Melanocyte of skin (primary cell): ENCODE measurements at places on chromosomes 2 and 18. TPM values are rescaled to one million over a fixed set of nuclear protein-coding genes. Genes with fewer than 3 reads are reported as not detected.

Gene LYPD6B
- not detected in 2 replicates for total RNA-seq

Gene ADAM23
- total RNA-seq = 6.3 and 8.8 TPM in 2 replicates

Gene MC2R
- not detected in 2 replicates for total RNA-seq

Gene SH3RF3
- 2.3 TPM in 2 replicates for total RNA-seq

Gene CD28
- total RNA-seq = not detected in 2 replicates

Gene SCG2
- total RNA-seq = 2.8 and 7.3 TPM in 2 replicates

Gene LPIN2
- 12.4 and 15.6 TPM in 2 replicates for total RNA-seq

Gene SLC14A1
- total RNA-seq = not detected in 2 replicates

Gene IL1A
- total RNA-seq = not detected in 2 replicates

Gene MFSD6
- 8.0 and 11.9 TPM in 2 replicates for total RNA-seq

Gene ALPP
- not detected in 2 replicates for total RNA-seq

Gene SNORC
- 0.33 and 1.1 TPM in 2 replicates for total RNA-seq

Gene ACVR1
- total RNA-seq = 15.3 and 19.0 TPM in 2 replicates

Gene VSNL1
- total RNA-seq = not detected in 2 replicates

Gene MAL
- total RNA-seq = 25.8 and 98.5 TPM in 2 replicates

Gene HK2
- 16.9 and 17.1 TPM in 2 replicates for total RNA-seq

Gene AKAIN1
- total RNA-seq = not detected in 2 replicates

Gene CRACDL
- total RNA-seq = not detected in 2 replicates

Gene DSG1
- total RNA-seq = not detected in 2 replicates

Gene UGT1A7
- not detected in 2 replicates for total RNA-seq

Gene PROKR1
- total RNA-seq = under 0.01 TPM in 1 of 2 replicates, not detected in the other

Gene CTAGE1
- total RNA-seq = not detected in 2 replicates

Gene CACNB4
- total RNA-seq = under 0.01 and 2.9 TPM in 2 replicates

Gene VAMP5
- 11.0 and 17.4 TPM in 2 replicates for total RNA-seq

Gene PLGLB1
- 0.33 and 1.5 TPM in 2 replicates for total RNA-seq

Gene TSGA10
- 4.0 and 7.9 TPM in 2 replicates for total RNA-seq

Gene RPRM
- total RNA-seq = not detected in 2 replicates

Gene EN1
- total RNA-seq = not detected in 2 replicates

Gene C2orf72
- total RNA-seq = 0.46 and 0.67 TPM in 2 replicates

Gene UGT1A10
- not detected in 2 replicates for total RNA-seq

Gene TSPYL6
- not detected in 2 replicates for total RNA-seq

Gene ANKRD30BL
- 0.33 TPM in 1 of 2 replicates, not detected in the other for total RNA-seq

Gene FBLN7
- 0.69 and 1.1 TPM in 2 replicates for total RNA-seq

Gene EPHA4
- 21.0 and 32.0 TPM in 2 replicates for total RNA-seq

Gene FHOD3
- total RNA-seq = 23.1 and 23.3 TPM in 2 replicates

Gene CLEC4F
- total RNA-seq = under 0.01 and 0.36 TPM in 2 replicates

Gene NT5C1B
- total RNA-seq = not detected in 2 replicates

Gene HAAO
- 0.69 and 0.73 TPM in 2 replicates for total RNA-seq

Gene AGXT
- not detected in 2 replicates for total RNA-seq

Gene EMX1
- total RNA-seq = not detected in 2 replicates

Gene AQP12A
- total RNA-seq = not detected in 2 replicates

Gene INO80B
- total RNA-seq = 8.3 and 17.9 TPM in 2 replicates

Gene ZNF385B
- not detected in 2 replicates for total RNA-seq

Gene GLS
- 55.7 and 172 TPM in 2 replicates for total RNA-seq

Gene RAX
- total RNA-seq = not detected in 2 replicates

Gene DAPL1
- total RNA-seq = 11.7 and 20.0 TPM in 2 replicates

Gene ANKRD30B
- total RNA-seq = 3.1 and 8.0 TPM in 2 replicates

Gene SPP2
- total RNA-seq = not detected in 2 replicates

Gene CREG2
- under 0.01 and 0.46 TPM in 2 replicates for total RNA-seq

Gene ASIC4
- not detected in 2 replicates for total RNA-seq

Gene GKN2
- not detected in 2 replicates for total RNA-seq

Gene SPEG
- total RNA-seq = under 0.01 and 0.36 TPM in 2 replicates

Gene GREB1L
- 0.31 and 0.33 TPM in 2 replicates for total RNA-seq

Gene ITGB6
- total RNA-seq = 0.34 and 0.36 TPM in 2 replicates

Gene DNAJC27
- 6.5 and 6.9 TPM in 2 replicates for total RNA-seq

Gene PAX8
- 0.36 TPM in 1 of 2 replicates, not detected in the other for total RNA-seq

Gene C2orf76
- 8.9 and 16.4 TPM in 2 replicates for total RNA-seq
